DMS79 treated with DMSO at 0.1 percent for 48 hours (cell line): ENCODE measurements at places on chromosomes 2 and 18.

GRCh38 chr2:36416370-36417165, 61.0 kb downstream of the CRIM1 start:
- no peak for DNase-seq

- DNase-seq = no peak
Measured at GRCh38 chr2:215507836-215508235, 72.0 kb upstream of the FN1 start.

DNA sequence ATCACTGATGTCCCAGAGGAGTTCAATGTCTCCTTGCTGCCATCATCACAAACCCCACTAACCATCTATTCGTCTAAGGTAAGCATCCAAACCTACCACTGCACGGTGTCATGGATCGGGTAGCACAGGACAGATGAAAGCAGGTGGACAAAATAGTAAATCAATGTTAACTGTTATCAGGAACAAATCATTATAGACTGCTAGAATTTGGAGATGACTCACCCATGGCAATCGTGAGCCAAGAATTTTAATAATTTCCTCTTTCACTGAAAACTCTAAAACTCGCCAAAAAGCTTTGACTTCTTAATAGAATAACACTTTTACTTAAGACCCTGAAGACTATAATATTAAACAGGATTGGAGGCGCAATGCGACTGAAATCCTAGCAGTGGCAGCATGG, 33.7 kb upstream of the BZW1 start:
- no peak for DNase-seq

- DNase-seq = no peak
Measured at GRCh38 chr2:107775211-107775610, 51.5 kb upstream of the RGPD4 start.

- DNase-seq = no peak
Measured at GRCh38 chr2:233852056-233852455, 2.3 kb downstream of the HJURP start.

GRCh38 chr2:11997142-11997541, 250.7 kb downstream of the LPIN1 start:
- DNase-seq = no peak

GRCh38 chr18:48374423-48375149, 34.6 kb downstream of the ZBTB7C start:
- peak; percentile 37 for DNase-seq

DNA sequence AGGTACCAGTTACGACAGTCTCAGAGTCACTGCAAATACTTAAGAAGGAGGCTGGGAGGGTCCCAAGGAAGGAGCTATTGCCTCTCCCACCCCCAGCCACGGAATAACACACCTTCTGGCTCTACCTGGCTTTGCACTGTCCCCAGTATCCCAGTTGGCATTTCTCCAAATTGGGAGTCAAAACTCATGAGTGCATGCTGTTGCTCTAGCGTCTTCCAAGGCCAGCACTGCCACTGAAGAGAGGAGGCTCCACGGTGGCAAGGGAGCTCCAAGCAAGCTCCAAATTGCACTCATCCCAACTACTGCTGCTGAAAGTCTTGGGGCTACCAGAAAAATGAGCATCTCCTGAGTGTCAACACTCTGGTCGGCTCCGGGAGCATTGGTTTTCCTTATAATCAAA, 1.6 kb downstream of the SCTR start:
- no peak for DNase-seq
